CD4-positive, alpha-beta T cell treated with Interleukin-4 for 4 hours (primary cell): ENCODE measurements at places on chromosomes 16 and 17.

GRCh38 chr16:30110661-30111060 lies 2.7 kb downstream of the GDPD3 start:
- no peak for DNase-seq

GRCh38 chr17:65554553-65555223 lies 6.8 kb downstream of the AXIN2 start:
- DNase-seq: no peak

DNA sequence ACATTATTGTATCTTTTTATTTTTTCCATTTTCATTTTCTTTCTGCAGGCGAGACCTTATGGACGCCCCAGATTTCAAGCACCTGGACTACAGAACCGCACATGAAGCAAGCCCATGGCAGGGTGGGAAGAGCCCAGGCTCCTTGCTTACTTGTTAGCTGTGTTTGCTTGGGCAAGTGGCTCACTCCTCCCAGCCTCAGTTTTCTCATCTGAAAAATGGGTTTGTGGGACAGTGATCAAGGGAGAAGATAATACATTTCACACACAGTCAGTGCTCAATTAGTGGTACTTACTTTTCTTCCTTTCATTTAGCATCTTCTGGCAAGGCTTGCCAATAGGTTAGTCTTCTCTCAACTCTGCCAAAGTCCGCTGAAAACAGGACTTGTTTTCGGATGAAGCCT lies 117.5 kb downstream of the IRX3 start:
- DNase-seq: no peak

DNA sequence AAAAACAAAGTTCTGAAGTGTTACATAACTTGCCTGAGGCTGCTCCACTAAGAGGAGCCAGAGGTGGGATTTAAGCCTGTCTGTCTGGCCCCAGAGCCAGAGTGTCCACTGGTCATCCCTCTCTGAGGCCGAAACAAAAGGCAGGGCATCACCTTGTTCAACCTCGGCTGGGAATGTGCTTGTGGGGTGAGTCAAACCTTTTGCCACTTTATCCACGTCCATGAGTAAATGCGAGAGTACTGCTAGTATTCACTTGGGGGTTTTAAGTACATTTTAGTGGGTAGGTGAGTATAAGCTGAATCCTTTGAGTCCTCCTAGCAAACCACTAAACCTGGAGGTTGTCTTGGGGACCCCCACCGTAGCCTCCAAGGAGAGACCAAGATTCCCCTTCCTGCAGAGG lies 103.5 kb downstream of the STX8 start:
- DNase-seq: no peak

- no peak for DNase-seq
These were observed 33.8 kb upstream of the GHDC start for GRCh38 chr17:42227849-42228700.

DNA sequence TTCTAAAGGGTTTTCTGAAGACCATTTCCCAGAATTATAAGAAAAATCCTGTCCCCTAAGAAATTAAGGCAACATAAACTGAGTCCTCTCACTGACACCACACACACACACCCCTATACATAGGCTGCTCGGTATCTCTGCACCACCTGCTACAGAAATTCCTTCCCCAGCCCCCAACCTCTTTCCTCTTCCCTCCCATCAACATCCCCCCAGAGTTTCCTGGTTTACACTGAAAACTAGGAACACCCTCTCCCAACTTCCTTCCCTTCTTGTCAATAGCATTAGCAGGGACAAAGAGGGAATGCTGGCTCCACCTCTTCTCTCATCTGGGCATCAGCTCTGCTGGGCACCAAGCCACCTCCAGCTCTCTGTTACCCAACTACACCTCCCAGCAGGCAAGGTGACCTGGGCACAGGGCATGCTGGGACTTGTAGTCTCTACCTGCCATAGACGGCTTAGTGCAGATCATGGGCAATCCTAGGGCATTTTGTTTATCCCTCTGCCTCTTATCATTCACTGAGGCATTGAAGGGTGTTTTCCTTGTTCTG lies 15.7 kb downstream of the CAVIN1 start:
- DNase-seq: peak; percentile 64

GRCh38 chr17:68197997-68198930 lies 49.6 kb upstream of the AMZ2 start:
- DNase-seq: no peak

- DNase-seq: no peak
These were observed 252.3 kb downstream of the SNX29 start for GRCh38 chr16:12228602-12229499.

- no peak for DNase-seq
These were observed 99.0 kb downstream of the OR1D5 start for GRCh38 chr17:2964370-2964769.

DNA sequence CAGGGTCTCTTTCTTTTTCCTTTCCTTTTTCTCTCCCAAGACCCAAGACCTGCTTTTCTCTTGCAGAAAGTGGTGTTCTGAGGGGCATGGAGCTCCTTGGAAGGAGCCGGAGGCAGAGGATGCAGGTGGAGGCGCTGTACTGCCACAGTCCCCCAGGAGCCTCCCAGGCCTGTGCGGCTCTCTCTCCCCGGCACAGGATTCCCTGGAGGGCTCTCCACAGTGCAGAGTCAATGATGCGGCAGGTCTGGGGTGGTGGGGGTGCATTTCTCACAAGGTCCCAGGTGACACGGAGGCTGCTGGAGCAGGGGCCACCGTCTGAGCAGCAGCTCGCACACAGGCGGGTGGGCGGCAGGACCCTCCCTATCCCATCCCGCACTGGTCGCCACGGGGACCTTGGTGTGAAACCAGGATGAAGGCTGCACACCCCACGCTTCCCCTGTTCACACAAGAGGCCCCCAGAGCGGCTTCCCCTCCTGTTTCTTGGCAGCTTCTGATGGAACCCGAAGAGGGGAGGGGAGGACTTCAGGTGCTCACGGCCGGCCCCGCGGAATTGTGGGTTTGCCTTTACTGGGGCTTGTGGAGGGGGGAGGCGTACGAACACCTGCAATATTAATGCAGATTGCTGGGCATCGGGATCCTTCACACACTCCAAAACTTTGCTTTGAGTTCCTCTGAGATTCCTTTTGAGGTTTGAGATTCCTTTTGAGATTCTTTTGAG lies 186.9 kb downstream of the ENGASE start:
- DNase-seq: no peak

DNA sequence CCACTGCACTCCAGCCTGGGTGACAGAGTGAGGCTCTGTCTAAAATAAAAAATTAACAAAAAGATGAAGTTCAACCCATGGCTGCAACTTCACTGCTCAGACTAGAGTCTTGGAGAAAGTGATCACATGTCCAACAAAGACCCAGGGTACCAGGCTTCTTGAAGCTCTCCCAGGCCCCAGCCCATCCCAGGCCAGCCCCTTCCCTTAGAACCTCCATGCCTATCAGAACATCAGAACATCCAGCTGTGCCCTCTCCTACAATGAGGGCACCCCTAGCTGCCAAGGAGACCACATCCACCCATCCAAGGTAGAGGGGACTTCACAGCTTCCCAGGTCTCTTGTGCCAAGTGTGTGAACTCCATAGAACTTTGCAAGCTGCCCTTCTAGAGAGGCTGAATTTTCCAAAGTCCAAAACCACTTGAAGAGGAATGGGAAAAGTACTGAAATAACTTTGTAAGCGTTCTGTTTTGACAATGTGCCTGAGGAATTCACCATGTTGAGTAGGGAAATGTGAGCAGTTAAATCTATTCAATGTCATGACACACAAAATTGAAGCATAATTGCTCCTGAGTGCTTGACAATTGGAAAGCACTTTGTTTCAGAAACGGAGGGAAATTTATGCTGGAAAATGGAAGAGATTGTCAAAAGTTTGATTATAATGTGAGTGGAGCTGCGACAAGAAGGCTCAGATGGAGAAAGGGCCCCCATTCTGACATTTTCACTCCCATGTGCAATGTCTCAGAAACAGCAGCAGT lies 230.4 kb downstream of the ZNF423 start:
- no peak for DNase-seq

DNA sequence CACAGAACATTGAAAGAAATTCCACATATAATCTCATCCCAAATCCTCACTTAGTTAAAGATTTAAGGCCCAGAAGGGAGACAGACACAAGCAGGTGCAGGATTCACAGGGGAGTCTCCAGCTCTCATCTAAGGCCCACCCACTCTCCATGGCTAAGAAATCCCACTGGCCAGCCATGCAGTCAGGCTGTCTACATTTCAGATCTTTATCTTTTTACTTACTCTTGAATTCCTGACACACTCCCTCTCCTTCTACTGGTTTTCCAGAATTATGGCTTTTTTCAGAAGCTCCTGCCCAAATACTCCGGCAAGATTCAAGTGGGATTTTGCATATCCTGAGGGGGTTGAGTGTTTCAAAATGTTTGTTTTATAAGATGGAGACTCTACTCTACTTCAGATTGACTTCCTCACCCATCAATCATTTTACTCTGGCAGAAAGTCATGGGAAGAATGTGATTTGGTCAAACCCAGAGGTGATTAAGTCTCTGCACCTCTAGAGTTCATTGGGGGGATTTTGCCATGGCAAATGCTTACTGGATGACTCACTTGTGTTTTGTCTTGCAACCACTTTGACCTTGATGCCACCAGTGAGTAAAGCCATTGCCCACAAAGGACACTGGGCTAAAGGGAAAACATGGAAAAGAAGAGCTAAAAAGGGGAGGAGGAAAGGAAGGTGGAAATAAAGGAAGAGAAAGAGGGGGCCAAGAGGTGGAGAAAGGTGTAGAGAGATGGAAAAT lies 688.8 kb upstream of the SALL1 start:
- no peak for DNase-seq

DNA sequence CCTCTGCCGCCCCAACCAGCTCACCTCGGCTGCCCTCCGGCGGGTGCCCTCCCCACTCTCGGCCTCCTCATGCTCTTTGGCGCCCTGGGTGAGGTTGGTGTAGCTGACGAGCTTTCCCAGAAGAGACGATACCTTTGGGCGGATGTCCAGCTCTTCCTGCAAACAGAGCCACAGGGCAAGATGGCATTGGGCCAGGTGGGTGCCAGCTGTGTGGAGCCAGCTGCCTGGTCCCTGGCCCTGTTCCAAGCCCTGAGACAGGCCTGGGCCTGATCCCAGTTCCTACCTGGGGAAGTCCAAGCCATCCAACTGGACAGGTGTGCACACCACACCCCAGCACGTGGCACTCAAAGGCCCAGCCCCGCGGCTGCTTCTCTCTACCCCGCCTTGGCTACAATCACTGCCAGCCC lies 6.9 kb downstream of the SLC12A4 start:
- no peak for DNase-seq

GRCh38 chr16:10256784-10257641 lies 74.8 kb upstream of the GRIN2A start:
- DNase-seq: peak; percentile 23

- peak; percentile 10 for DNase-seq
These were observed 58.9 kb upstream of the CLEC3A start for GRCh38 chr16:77963185-77964044.

DNA sequence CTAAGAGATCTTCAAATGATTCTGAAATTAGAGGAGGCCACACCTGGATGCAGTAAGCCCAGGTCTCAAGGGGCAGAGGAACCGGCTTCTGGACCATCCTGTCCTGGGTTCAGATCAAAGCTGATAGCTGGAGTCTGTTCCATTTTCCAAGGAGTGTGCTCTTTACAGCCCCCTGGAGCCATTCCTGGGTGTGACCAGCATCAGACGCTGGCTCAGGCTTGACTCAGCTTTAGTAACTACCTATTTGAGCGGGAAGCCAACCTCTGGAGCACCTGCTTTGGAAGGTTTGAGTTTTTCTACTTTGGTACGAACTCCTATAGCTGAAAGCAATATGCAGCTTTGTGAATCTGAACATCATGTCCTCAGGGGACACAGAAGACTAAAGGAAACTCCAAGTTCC lies 12.9 kb upstream of the BBS2 start:
- DNase-seq: no peak

GRCh38 chr17:50952013-50952412 lies 85.9 kb upstream of the TOB1 start:
- no peak for DNase-seq

- DNase-seq: no peak
These were observed 25.5 kb downstream of the NSMCE1 start for GRCh38 chr16:27242868-27243590.

DNA sequence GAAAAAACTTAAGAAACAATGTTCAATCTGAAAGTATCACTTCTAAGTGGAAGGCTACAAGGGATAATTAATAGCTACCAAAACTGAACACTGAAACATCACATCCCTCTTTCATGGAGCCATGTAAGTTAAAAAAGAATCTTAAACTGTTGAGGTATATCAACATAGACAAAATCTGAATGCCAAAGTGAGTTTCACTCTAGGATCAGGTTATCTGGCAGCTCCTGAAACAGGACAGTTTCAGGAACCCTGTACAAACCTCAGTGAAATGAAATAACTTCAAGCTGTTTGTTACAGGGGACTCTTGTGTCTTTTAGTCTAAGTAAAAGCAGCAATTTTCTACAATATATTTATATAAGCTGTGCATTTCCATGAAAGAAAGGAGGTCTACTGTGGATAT lies 73.2 kb downstream of the KANSL1 start:
- no peak for DNase-seq

GRCh38 chr17:2089021-2089422 lies 34.1 kb downstream of the HIC1 start:
- DNase-seq: no peak

DNA sequence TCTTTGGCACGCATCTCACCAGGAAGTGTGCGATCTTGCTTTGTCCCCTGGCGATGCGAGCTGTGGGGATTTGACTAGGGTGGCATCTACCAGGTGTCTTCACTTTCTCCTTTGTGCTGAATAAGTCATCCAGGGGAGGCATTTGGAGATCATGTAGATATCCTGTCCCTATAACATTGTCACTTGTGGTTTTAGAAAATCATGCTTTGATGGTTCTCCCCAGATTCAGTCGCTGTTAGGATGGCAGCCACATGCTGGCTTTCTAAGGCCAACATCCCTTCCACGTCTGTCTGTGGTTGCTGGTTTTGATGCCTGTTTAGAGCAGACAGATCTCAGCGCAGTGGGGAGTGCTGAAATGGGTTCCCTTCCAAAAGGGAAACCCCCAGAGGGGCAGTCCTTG lies 2.5 kb downstream of the ADAD2 start:
- no peak for DNase-seq

DNA sequence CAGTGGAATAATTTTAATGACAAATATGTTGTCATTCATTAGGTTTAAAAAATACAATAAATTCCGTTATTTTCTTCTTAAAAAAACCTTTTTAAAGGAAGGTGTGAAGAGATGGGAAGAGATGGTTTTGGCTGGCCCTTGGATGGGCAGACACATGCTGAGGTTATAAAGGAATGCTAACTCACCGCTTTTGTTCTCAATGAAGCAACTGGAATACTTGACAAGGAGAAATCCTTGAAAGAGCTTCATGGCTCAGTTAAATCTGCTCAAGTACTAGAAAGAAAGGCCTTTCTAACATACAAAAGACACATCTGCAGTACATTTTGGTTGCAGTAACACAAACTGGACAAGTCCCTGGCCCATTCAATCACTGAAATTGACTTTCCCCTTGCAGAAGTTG lies 158.3 kb upstream of the KCNJ16 start:
- no peak for DNase-seq

GRCh38 chr17:57135789-57136291 lies 50.8 kb downstream of the AKAP1 start:
- DNase-seq: no peak

GRCh38 chr16:55703003-55704001 lies 47.5 kb downstream of the SLC6A2 start:
- peak; percentile 21 for DNase-seq
